CD4-positive, alpha-beta T cell treated with Interferon alpha-2 for 1 hour (primary cell): ENCODE measurements at places on chromosomes 16 and 17.

DNA sequence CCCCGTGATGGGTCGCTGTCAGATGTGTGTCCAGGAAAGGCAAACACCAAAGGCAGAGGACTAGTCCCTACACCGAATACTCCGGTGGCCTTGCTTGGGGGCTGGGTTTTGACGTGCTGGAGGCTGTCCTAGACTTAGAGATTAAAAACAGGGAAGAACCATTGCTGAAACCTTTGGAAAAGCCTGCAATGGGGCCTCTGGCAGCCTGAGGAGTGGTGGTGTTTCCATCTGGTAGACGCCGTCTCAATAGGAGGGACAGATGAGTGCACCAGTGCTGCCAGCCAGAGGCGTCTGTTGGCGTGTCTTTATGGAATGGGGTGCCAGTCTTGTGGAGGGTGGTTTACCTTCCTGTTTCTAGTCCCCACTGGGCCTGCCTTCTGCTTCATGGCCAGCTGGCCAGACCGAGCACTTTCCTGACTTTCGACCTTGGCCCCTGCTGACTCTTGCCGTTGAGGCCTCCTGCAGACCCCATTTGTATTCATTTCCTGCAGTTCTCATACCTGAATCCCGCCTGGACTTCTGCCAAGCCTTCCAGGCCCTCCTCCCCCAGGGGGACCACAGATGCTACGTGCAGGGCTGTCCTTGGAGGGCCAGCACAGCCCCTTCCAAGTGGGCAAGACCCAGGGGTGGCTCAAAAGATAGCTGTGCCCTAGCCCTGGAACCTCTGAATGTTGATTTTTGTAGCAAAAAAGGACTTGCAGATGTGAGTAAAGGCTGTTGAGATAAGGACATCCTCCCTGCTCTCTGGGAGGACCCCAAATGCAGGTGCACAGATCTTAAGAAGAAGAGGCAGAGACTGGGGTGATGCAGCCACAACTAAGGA is 1.9 kb upstream of the DNASE1 start:
- DNase-seq = no peak

- no peak for DNase-seq
Measured at GRCh38 chr17:48981927-48982539, 13.6 kb upstream of the GIP start.

DNA sequence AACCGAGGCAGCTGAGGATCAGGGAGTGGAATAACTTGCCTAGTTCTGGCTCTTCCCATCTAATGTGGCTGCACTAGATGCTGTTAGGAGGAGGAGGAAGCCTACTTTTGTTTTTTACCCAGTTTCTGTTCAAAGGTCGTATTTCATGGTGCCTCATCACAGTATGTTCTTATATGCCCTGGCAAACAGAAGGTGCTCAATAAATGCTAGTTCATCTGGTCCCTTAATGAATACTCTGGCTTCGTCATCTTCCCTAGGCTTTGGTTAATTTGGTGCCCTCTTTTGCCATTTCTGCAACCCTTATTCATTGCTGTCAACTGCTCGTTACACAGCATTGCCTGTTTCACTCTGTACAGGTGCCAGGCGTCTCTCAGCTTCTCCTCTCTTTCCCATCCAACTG is 151.7 kb downstream of the WWOX start:
- DNase-seq = no peak

- peak; percentile 65 for DNase-seq
Measured at GRCh38 chr17:1515640-1516387, 598 bp downstream of the INPP5K start.

- DNase-seq = no peak
Measured at GRCh38 chr17:10556301-10557005, 7.0 kb upstream of the MYH2 start.

- DNase-seq = no peak
Measured at GRCh38 chr17:66386498-66387351, 84.3 kb downstream of the PRKCA start.

GRCh38 chr16:87678618-87679017 is 76.3 kb downstream of the JPH3 start:
- no peak for DNase-seq

DNA sequence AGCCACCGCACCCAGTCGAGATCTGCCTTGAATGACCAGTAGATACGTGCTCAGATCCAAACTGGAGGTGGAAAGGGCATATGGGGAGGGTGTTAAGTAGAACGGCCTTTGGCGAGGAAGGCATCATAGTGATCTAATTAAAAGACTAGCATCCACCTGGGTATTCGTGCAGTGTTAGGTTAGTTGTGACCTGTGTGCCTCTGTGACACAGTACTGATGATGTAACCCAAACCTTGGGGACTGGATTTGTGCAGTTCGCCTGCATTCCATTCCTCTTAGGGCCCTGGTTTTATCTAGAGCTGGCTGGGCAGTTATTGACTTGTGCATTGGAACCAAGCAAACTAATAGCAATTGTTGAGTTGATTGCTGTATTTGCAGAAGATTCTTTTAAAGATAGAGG is 47.9 kb downstream of the SNX29 start:
- no peak for DNase-seq

DNA sequence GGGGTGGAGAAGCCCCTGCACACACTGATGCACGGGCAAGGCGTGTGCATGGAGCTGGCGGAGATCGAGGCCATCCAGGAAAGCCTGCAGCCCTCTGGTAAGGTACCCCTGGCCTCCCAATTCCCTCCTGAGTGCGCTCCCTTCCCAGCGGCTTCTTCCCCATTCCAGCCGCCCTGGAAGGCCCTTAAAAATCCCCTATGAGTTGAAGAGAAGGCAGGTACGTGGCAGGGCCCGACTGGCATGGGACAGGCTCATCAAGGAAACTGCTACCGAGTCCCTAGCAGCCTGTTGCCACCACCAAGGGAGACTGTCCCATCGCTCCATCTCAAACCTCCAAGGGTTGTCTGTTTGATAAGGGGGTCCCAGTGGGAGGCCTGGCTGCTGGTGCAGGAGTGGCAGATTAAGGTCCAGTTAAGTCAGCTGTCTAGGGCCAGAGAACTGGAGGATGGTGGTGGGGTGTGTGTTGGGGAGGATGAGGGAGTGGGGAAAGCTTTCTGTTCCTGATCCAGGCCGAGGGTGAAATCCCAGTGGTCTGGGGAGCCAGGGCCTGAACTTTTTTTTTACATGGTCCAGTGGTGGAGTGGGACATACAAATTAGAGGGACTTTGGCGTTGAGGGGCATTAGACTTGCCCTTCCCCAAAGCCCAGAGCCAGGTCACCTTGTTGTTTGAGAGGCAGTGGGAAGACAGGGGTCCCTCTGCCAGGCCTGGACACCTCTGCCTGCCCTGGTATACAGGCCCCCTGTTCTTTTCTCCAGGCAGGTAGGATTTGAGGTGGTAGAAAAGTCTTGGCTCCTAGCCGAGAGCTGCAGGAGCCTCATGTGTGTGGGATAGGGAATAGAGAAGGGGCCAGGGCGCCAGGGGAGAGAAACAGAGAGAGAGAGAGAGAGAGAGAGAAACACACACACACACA is 994 bp downstream of the IGFBP4 start:
- DNase-seq = no peak
